ENCODE measurements at places on chromosomes 4 and X.

GRCh38 chr4:160831165-160831922, 1332.5 kb downstream of the FSTL5 start:
- no peak for DNase-seq

DNA sequence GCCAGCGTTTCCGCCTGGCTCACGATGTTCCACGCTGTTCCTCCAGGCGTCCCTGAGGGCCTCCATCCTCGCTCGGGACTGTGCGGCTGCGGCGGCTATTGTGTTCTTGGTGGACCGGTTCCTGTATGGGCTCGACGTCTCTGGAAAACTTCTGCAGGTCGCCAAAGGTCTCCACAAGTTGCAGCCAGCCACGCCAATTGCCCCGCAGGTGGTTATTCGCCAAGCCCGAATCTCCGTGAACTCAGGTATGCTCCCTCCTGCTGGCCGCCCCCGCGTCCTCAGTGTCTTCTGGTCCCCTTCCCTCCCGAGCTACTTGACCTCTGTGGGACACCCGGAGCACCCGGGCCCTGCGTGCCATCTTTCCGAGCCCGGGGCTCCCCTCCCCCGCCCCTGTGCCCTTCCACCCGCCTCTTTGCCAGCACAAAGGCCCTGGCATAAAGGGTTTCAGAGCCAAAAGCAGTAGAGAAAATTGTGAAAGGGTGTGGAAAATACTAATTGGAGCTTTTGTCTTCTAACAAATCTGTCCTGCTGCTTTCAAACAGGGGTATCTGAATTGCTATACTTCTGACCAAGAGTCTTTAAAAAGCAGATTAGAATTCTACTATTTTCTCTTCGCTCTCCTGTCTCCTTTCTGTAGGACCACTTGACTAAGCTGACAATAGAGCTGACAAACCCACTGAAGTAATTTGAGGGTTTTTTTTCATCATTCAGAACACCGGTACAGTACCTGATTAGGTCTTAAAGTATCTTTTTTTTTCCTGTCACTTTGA, 104.0 kb downstream of the NEUROG2 start:
- no peak for DNase-seq

GRCh38 chrX:13825178-13825762, 8.4 kb upstream of the GPM6B start:
- no peak for DNase-seq

DNA sequence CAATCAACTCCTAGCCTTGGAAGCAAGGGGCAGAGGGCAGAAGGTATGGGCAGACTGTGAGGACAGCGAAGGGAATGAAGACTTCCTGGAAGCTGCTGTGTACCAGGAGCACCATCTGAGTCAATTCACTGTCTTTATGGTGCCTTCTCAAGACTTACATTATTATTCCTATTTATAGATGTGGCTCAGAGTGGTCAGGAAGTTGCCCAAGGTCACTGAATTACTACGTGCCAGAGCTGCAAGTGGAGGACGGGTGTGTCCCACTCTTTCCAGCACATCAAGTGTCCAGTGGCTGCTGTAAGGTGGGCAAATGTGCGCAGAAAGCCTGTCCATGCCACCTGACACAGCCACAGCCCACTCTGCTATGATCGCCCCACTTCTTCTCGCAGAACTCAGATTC, 32.0 kb downstream of the SMPX start:
- DNase-seq, result no peak

DNA sequence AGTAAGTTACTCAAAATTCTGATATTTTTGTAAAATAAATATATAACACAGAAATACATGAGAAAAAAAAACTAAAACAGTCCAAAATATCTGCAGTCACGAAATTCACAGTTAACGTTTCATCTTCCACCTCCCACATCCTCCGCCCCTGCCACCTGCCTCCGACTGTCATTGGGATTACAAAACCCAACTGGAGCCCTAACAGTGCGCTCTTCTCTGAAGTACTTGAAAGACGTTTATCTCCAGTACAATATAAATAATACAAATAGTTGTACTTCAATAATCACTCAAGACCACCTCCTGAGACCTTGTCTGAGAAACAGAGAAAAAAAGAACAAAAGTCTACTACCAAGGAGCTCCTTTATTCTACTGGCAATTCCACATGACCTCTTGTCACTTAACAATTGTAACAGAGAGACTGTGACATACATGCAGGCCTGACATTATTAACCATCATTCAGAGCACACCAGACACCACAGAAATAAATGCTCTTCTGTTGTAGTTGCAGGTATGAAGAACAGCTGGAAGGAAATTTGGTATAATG, 280.6 kb downstream of the PPP3CA start:
- no peak for DNase-seq

Data from stimulated activated CD8-positive, alpha-beta memory T cell treated with anti-CD3 and anti-CD28 coated beads, Interleukin-4, amount 100 ng/mL, for 1 hour (primary cell).